H54 (cell line): ENCODE measurements at places on chromosomes 2 and 18.

GRCh38 chr2:7973801-7974480 is 707.9 kb upstream of the ID2 start:
- no peak for DNase-seq

- no peak for DNase-seq
Observed at GRCh38 chr2:191321861-191322662, 76.9 kb downstream of the MYO1B start.

- DNase-seq = no peak
Observed at GRCh38 chr2:189222468-189223105, 43.0 kb upstream of the COL5A2 start.

- DNase-seq = no peak
Observed at GRCh38 chr2:5020116-5020875, 671.9 kb upstream of the SOX11 start.

- no peak for DNase-seq
Observed at GRCh38 chr2:42675815-42676214, 88.1 kb downstream of the OXER1 start.

- DNase-seq = no peak
Observed at GRCh38 chr2:144439993-144440392, 79.9 kb downstream of the ZEB2 start.

DNA sequence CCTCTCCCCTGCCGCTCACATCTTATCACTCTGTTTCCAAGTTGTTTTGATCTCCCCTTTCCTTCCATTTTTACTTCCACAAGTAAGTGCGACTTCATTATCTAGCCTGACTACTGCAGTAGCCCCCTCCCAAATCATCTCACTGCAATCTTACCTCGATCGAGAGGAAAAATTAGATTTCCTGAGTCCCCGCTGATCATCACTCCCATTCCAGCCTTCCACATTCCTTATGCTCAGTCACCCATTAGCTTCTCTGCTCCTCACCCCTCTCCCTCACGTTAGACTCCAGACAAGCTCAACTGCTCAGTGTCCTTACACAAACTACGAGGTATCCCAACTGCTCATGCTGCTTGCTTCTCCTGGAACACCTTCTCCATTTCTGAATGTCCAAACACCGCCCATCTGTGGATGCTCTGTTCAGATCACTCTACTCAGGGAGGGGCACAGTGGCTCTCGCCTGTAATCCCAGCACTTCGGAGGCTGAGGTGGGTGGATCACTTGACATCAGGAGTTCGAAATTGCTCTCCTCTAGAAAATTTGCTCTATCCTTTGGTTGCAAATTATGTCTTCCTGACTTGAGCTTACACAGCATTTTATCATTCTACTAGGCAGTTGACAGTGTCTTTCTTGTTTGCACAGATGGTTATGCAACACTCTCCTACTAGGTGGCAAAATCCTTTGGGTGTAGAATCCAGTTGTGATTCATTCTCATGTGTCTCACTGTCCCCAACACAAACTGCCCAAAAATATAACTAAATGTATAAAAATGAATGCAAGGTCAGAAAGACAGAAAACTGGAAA is 96.5 kb downstream of the INO80D start:
- DNase-seq = no peak

DNA sequence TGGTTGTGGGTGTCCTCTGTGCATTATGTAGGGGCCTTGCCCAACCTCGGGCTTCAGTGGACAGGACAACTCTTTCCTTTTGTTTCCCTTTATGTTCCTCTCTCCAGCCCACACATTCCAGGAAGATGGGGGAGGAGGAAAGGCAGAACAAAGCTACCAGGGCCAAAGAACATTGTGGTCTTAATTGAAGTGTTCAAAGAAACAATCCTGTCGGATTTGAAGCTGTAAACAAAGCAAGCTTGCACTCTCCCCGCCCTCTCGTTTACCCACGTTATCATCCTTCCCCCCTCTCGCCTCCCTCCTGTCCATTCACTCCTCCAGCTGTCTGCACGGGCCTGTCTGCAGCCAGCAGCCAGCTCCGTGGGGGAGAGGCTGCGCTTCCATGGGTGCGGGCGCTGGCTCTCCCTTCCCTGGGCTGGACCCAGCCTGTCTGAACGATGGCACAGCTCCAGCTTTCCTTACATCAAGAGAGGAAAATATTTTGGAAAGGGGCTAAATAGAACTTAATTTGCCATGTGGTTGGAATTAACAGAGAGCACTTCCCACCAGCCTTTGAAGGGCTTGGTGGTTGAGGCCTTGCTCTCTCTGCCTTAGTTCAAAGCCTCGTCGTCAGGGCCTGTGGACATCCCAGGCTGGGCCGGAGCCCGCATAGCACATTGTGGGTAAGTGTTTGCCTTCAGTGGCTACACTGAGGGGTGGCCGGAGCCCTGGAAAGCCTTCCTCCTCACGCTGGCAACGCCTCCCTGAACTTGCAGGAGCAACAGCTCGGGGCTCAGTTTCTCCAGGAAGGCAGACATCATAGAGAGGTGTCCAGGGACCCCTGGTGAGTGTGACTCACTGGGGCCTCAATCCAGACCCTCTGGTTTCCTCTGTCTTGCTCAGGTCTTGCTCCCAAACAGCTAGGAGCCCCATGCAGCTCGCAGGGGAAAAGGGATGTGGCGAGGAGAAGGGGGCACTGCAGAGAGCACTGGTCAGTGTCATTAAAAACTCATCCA is 60.6 kb upstream of the HS6ST1 start:
- no peak for DNase-seq
